GM12864 (cell line): ENCODE measurements at places on chromosomes 11 and 22.

DNA sequence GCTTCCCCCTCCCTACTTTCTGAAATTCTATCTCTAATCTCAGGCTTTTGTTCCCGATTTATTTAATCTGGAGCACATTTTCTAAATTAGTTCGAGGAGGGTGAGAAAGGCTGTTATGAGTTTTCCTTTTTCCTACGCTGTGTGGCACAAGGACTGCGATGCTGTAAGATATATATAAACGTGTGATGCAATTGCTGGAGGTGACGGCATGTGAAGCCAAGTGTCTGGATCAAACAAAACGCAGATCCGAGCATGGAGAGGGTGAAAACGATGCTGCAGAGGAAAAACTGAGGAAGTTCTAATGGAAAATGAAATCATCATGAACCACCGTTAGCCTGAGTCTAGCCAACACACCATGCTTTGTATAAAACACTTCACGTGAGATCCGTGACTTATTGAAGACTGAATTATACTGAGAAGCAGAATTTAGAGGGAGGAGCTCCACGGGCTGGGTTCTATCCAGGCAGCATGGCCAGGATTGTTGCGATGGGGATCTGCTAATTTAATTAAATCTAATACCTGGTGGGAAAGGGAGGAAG is 4.4 kb downstream of the PKNOX2 start:
- no peak for DNase-seq

DNA sequence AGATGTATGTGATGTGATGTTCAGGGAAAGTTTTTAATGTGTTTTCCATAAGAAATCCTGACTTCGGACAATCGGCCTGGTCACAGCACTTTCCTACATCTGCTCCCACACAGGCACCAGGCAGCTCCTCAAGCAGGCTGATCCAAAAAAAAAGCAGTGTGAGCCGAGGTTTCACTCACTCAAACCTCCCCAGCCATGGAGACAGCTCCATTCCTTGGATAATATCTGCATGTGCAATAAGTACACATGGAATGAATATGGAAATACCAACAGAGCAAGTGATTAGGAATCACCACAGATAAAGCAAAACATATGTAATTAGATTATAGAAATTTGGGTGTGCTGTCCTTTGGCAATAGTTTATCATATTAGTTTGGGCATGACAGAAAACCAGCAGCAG is 88.8 kb upstream of the API5 start:
- DNase-seq = no peak

- no peak for DNase-seq
These were observed 941.7 kb downstream of the NTM start for GRCh38 chr11:132312161-132312560.

GRCh38 chr11:60918939-60919265 is 4.9 kb downstream of the TMEM109 start:
- DNase-seq = no peak

GRCh38 chr11:70570693-70571395 is 172.5 kb downstream of the CTTN start:
- no peak for DNase-seq

- no peak for DNase-seq
These were observed 1.5 kb upstream of the SELENOO start for GRCh38 chr22:50199251-50199721.
